ENCODE measurements at places on chromosomes 12 and 14.

DNA sequence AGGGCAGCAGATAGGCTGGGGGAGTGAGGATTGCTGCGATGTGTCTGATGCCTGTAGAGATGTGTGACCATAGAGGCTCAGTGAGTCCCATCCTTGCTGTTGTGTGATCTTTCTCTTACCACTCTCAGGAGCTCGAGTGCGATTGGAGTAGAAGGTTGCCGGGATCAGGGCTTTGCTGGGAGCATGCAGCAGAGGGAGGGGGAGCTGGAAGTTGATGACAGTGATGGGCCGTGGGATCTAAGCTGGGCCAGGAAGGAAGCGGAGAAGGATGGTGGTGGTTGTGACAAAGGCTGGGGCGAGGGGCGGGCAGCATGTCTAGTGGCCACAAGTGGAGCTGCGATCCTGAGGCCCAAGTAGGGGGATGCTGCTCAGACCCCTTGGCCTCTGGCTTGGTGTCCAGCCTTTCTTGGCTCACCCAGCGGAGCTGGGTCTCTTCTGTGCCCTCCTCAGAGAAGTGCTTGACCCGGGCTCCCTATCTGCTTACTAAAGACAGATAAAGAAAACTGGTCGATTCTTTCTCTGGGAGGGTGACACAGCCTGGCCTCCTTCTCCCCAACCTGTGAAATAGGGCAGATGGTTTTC lies 66.2 kb downstream of the PRMT8 start:
- DNase-seq: no peak

DNA sequence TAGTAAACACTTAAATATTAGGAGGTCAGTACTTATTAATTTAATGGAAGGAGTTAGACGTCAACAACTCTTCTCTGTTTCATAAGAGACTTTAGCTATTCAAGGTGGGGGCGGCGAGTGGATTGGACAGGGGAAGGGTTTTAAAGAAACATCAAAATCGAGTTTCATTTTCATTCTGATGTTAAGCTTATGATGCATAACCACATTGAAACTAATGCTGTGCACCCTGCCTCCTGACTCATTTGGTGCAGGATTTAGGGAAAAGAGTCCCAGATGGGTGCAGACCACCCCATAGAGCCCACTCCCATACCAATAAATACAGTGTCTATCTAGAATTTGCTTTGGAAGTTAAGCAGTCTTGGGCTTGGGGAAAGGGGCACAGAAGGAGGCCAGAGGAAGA lies 7.4 kb downstream of the ZBTB39 start:
- no peak for DNase-seq

GRCh38 chr12:24768415-24768814 lies 180.5 kb downstream of the BCAT1 start:
- DNase-seq: no peak

- DNase-seq: no peak
These were observed 17.8 kb downstream of the FBLN5 start for GRCh38 chr14:91929700-91930099.

- DNase-seq: no peak
These were observed 51.8 kb downstream of the SLC15A5 start for GRCh38 chr12:16225692-16226091.

DNA sequence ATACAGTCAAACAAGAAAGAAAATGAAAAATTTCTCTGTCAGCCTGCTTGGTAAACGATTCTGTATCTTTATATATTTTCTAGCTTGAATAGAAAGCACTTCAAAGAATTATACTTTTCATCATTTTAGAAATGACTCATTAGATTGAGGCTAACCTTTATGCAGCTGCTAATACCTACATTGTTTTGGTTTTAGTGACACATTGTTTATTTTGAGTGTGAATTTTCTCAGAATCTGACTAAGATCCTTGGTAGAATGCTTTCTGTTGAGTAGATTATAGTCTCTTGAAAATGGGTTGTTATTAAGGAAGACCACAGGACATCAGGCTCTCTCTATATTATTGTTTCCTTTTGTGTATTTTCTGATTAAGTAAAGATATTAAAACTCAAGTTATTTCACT lies at the start of gene PMCH:
Gene PMCH, minus strand, starts transcription at position 45 of the 400 bp plus-strand sequence. CDS start 63 bp downstream, outside the sequence.
- DNase-seq: no peak

- DNase-seq: no peak
These were observed 31.0 kb downstream of the NINJ2 start for GRCh38 chr12:632102-632696.

DNA sequence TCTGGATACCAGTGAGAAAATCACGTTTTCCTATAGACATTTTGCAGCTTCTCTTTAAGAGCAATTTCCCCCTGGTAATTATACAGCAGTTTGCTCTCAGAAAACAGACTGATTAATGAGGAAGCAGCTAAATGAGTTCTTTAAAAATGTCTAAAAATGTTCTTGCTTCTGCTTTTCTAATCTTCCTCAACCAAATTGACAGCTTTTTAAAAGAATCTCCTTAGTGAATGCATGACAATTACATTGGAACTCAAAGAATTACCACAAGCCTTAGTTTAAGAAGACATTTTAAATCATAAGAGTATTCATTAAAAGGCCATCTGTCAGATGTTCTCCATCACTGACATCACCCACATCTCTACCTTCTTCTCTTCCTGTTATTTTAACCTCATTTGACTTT lies 135.8 kb upstream of the PLXNC1 start:
- no peak for DNase-seq

GRCh38 chr12:50918584-50919316 lies 33.6 kb upstream of the HIGD1C start:
- no peak for DNase-seq

DNA sequence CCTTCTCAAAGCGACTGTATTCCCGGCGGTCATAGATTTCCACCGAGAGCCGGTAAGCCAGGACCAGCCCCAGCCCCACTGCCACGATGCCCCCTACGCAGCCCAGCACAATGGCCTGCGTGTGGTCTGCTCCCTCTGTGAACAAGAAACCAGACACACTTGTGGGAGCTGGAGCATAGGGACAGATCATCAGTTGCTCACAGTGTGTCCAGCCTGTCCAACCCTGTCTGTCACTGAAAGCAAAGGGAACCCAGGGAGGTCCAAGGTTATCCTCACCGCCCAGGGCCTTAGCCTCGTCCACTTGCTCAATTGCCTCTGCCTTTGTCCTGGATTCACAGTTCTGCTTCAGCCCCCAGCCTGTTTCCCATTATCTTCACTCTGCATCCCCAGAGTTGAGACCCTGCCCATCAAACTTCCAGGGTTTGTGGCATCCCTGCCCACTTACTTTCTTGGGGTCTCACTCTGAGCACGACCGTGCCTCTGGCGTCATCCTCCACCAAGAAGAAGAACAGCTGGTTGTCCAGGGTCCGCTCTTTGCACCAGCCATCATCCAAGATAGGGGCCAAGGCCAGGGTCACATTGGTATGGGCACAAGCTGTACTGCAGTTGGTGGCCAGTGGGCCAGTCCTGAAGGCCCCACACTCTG lies 11.3 kb upstream of the CSAD start:
- DNase-seq: no peak

DNA sequence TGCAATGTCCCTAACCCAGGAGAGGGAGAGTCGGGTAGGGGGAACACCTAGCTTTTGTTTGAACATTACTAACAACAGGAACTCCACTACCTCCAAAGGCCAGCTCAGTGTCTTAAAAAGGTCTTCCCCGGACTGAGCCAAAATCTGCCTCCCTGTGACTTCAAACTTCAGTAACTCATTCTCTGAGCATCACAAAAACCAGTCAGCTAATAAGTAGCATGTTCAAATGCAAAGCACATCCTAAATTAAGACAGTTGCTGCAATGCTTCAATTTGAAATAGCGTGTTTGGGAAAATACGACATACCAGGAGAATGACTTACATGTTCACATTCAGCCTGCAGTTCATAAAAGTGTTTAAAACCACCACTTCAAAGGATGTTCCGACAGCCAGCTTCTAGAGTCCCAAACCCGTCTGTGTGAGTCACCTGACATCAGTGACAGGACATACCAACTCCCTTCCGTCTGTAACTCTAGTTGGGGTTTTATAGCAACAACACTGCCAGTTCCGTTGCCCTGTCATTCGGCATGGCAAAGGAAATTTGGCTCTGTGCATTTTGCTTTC lies 13.0 kb downstream of the ZFP36L1 start:
- DNase-seq: peak; percentile 67

DNA sequence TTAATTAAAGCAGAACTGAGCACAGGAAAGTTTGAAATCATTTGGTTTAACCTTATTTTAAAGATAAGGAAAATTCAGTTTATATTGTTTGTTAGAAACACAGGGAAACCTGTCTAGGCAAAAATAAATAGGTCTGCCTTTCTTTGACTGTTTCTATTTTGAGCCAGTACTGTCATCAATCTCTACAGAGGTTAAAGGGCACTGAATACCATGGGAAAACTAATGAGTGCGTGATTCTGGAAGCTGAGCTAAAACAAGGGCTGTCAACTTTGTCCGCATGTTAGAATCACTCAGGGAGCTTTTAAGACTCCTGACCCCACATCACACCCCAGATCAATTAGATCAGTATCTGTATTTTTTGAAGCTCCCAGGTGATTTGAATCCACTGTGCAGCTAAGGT lies 38.8 kb downstream of the NOPCHAP1 start:
- no peak for DNase-seq

GRCh38 chr12:95114766-95115405 lies 41.5 kb upstream of the NR2C1 start:
- no peak for DNase-seq

DNA sequence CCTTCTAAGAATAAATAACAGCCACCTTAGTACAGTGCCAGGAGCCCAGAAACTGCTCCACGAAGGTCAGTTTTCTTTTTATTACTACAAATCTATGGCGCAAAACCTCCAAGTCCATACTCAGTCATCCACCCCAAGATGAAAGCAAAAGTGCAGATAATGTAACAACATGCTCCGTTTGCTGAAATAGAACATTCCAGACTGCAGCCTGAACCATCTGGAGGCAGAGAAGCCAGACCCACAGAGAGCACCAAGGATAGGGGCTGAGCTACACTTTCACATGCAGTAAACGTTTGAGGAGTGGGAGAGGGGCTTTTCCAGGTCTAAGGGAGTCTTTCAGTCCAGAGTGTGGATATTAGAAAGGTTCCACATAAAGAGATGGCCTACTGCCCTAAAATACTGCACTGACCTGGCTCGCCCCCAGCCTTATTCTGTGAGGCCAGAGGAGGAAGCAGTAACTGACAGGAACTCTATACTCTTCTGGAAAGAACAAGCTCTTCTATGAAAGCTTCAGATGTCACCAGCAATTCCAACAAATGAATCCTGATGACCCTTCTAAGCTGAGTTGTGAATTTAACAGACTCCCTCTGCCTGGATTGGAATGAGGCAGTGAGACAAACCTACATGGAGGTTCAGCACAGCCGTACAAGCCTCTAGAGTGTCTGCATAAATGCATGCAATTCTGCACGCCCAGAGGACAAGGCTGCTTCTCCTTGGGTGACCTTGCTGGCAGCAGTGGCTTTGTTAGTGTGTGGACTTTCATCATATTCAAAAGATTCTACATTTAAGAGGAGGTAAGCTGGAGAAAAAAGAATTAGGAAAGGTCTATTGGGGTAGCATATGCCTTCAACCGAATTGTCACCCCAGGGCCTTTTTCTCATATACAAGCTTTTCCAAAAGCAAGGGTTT lies 153.9 kb upstream of the EGLN3 start:
- no peak for DNase-seq

- no peak for DNase-seq
These were observed 64.1 kb upstream of the HIF1A start for GRCh38 chr14:61631045-61631687.
